ENCODE measurements at places on chromosomes 1 and 21.

DNA sequence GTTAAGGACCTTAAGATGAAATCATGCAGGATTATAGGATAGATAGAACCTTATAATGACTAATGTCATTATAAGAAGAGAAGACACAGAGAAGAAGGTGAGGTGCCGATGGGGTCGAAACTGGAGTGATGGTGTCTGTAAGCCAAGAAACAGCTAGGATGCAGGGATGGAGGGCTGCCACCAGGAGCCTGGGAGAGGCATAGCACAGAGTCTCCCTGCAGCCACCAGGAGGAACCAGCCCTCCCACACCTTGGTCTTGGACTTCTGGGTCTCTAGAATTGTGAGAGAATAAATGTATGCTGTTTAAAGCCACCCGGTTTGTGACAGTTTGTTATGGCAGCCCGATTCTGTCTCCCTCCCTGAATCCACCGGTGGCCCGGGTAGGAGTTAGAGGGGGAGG lies 337.2 kb upstream of the AJAP1 start:
- DNase-seq: no peak

- DNase-seq: no peak
Observed at GRCh38 chr1:156200044-156200443, 6.1 kb downstream of the SLC25A44 start.

GRCh38 chr1:170192546-170192945 lies 46.8 kb downstream of the NTMT2 start:
- DNase-seq: no peak

DNA sequence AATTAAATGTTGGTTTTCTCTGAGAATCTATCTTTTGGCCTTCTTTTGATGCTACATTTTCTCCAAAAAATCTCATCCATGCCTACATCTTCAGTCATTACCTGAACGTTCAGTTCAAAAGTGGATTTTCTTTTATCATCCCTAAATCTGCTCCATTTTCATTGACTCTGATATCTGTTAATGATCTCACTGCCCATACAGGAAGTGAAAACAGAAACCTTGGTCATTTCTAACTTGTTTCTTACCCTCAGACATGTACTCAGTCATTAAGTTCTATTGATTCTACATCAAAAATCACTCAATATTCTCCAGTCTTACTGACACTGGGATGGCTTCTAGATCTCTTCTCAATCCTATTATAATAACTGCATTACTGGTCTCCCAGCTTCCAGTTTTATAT lies 22.7 kb downstream of the PRKACB start:
- DNase-seq: no peak

DNA sequence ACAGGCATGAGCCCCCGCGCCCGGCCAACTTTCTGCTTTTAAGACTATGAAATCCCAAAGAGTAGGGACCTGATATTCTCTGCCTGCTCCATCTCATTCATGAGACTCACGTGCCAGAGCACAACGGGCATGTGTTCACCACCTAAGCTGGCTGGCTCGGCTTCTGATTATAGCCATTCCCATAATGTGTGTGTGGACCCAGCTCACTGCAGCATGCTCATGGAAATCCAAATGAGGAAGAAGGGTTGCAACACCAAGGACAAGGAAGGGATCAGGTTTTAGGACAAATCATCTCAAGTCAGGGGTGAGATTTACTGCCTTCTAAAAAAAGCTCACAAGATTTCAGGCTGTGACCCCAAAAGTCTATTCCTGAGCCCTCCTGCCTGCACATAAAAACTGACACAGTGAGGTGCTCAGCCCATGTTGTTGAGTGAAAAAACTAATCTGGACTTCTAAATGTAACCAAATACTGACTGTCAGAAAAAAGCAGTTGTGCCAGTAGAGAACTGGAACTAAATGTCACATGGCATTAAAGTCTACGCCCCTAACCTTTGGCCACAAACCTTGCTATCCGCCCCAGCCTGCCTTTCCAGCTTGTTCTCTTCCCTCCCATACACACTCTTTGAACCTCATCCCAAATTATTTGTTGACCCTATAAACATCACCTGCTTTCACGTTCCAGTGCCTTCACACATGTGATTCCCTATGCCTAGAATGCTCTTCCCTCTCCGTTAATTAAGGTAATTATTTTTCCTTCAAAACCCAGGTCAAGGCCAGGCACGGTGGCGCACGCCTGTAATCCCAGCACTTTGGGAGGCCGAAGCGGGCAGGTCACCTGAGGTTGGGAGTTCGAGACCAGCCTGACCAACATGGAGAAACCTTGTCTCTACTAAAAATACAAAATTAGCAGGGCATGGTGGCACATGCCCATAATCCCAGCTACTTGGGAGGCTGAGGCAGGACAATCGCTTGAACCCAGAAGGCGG lies 9.1 kb upstream of the COA7 start:
- no peak for DNase-seq

- DNase-seq: no peak
Observed at GRCh38 chr1:3773572-3774275, 1.2 kb downstream of the SMIM1 start.

- DNase-seq: no peak
Observed at GRCh38 chr1:6235296-6235677, 477 bp downstream of the ICMT start.

Data from AG20443 (cell line).